ENCODE measurements at places on chromosomes 2 and 18.

DNA sequence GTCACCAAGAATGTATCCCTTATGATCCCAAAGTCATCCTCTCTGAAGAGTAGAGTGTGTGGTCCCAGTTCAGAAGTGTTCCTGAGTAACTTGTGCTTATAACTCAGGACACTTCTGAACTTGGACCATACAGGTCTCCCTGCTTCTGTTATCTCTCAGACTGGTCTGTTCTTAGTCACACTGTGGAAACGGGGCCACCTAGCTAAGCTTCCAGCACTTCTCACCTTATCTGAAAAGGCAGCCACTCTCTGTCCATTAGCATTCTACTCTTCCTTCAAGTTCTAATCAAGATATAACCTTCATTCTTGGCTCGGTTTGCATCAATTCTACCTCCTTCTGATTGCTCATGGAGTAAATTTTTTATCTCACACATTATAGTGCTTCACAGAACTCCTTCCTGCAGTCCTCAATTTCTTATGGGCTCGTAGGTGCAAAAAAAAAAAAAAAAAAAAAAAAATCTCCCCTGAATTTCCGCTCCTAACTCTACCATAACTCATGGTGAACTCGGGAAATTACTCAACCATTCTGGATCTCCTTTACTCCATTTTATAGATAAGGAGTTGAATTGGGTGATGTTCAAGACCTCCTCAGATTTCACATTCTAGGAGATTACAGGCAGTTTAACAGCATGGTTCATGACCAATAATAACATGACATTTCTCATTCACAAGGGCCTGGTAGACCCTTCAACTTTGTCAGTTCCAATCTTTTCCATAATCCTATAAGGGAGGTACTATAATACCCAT is 108.4 kb downstream of the TACR1 start:
- DNase-seq, result no peak

- DNase-seq, result no peak
These were observed 97.2 kb downstream of the AGPS start for GRCh38 chr2:177489719-177490301.

DNA sequence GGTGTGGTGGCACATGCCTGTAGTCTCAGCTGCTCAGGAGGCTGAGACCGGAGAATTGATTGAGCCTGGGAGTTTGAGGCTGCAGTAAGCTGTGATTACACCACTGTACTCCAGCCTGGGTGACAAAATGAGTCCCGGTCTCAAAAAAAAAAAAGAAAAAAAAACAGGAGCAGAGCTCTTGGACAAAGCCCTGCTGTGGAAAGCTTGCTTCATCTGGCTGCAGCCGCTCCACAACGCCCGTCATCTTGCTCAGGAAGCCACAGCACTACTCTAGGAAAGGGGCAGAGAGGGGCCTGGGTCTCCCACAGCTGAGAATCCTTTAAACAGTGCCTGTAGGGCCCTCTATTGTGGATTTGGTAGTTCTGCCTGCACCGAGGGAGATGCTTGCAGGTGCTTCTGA is 11.0 kb downstream of the ATG4B start:
- DNase-seq, result no peak

DNA sequence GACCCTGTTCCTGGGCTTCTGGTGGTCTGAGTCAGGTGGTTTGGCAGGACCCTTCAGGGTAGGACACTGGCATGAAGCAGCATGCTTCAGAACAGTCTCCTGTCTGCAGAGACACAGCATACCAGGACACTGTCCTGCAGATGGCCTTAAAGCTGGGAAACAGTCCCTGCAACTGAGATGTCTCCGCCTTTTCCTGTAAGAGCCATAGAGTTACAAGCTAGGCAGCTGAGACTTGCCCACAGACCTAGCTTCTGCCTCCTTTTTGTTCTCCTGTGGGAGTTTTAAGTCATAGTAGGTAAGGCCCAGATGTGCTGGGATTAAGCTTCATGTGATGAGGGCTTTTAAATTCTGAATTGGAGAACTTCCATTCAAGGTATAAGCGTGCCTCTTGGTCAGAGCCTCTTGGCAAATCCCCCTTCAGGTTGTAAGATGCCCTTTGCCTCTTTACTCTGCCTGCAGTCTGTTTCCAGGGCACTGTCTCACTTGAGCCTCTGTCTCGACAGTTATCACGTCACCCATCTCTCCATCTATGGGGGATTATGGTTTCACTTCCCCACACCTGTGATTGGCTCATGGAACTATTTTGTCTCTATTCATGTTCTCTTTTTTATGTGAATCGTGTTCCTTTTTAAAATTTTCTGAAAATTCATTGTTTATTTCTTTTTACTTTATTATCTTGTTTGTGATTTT is 51.8 kb downstream of the COA5 start:
- DNase-seq, result no peak

- no peak for DNase-seq
These were observed 87.0 kb downstream of the FARSB start for GRCh38 chr2:222568865-222569264.

GRCh38 chr2:38539086-38539485 is 63.6 kb downstream of the HNRNPLL start:
- peak; percentile 55 for DNase-seq

DNA sequence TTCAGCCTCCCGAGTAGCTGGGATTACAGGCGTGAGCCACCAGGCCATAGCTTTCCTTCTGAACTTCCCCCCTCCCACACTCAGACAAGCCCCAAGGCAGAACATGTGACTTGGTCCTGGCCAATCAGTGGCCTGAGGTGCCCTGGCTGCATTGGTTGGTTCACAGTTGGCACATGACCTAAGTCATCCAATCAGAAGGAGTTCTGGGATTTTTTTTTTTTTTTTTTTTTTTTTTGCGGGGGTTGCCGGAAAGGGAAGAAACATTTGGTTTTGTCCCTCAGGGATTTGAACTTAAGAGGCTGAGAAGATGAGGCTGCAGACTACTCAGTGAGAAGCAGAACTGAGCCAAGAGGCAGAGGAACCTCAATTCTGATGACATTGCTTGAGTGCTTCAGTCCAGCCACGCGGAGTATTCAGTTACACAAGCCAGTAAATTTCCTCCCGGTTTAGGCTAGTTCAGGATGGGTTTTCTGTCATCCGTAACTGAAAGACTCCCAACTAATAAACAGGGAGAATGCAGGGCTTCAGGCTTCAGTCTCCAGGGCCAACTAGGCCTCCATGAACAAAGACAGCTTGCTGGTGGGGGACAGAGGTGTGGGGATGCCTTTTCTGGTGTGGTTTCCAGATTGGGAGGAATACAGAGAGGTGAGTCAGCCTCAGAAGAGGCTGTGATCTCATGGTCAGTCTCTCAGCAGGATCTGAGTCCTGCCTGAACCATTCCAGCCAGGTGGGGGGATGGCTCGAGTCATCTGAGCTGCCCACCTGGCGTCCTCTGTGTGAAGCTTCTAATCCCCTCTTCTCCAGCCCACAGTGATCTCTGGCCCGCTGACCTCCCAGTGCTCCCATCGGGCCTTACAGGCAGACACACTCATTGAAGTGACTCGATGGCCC is 9.2 kb downstream of the PTMA start:
- peak; percentile 95 for DNase-seq

DNA sequence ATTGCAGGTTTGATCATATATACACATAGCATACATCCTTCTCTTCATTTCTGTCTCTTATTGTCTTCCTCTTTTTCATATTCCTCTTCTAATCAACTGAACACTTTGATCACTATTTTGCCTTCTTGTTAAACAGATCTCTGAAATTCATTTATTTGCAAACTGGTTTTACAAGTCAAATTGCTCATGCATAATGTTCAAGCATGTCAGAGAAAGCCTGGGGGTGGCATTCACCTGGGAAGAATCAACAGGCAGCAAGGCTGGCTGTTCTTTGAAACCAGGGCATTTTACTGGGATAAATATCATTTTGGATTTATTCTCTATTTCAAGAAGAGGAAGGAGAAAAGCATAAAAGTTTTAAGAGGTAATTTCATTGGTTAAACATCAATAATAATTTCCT is 66.9 kb upstream of the LRATD1 start:
- DNase-seq, result no peak

- DNase-seq, result no peak
These were observed 89.0 kb upstream of the KCTD1 start for GRCh38 chr18:26637324-26637723.

Measured in osteoblast (primary cell).